ENCODE measurements at places on chromosomes 3 and 15. TPM values are rescaled to one million over a fixed set of nuclear protein-coding genes. Genes with fewer than 3 reads are reported as not detected.

DNA sequence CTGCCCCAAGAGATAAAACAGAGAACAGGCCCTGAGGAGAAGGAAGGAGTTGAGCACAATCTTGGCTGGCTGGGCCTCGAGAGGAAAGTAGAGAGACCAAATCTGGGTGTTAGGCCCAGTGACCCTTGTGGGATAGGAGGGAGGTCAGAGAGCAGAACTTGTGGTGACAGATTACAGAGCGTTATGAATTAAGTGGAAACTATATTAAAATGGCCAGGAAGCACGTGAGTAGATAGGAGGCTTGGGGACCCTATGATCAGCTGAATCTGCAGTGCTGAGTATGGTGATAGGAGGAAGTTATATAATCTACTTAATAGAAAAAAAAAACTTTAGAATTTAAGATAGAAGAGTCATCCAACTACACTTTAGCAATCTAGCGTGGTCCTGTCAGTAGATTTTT, 30.0 kb downstream of the ST6GAL1 start:
- no peak for DNase-seq

- no peak for DNase-seq
Measured at GRCh38 chr3:134229038-134229437, 21.6 kb downstream of the RYK start.

DNA sequence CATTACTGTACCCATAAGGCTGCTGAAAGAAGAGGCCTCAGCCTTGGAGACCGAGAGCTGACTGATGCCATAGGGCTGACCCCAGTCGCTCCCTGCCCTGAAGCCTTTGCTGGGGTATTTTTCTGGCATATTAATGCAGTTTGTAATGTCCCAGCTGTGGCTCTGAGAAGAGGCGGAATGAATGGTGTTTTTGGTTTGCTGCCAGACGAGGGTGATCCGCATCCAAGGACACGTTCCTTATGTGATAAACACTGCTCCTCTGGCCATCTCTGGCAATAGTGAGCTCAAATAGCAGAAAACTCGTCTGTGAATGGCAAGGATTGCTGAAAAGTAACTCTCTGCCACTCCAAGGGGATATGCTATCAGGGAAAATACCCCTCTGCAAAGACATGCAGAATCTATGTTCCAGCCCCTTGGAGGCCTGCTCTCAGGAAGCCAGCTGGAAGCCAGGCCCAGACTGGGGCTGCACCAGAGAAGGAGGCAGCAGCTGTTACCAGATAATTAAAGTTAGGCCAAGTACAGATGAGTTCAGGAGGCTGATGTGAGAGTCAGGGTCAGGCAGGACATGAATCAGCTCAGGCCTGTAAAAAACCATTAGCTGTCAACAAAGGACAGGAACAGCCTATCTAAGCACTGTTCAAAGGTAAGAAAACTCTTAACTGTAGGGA, 28.9 kb upstream of the KLHL6 start:
- DNase-seq, result peak; percentile 74

GRCh38 chr15:55824857-55825613, 82.1 kb upstream of the PRTG start:
- DNase-seq, result no peak

GRCh38 chr3:171365489-171365888, 94.7 kb downstream of the TNIK start:
- no peak for DNase-seq

- DNase-seq, result no peak
Measured at GRCh38 chr3:133880886-133881455, 14.7 kb downstream of the RAB6B start.

DNA sequence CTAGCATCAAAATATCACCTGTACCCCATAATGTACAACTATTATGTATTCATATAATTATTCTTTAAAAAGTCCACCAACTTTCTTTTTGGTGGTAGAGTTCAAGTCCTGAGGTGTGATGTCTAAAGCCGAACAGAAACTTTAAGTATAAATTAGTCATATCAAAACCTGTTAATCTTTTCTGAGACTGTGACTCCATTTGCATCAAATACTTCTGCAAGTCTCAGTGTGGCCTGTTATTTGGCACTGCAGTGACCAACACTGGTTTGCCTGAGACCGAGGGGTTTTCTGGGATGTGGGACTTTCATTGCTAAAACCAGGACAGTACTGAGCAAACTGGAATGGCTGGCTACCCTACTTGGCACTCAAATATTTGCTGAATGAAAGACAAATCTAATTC, 7.3 kb downstream of the NGLY1 start:
- DNase-seq, result no peak

- no peak for DNase-seq
Measured at GRCh38 chr3:172815857-172816256, 65.3 kb downstream of the ECT2 start.

DNA sequence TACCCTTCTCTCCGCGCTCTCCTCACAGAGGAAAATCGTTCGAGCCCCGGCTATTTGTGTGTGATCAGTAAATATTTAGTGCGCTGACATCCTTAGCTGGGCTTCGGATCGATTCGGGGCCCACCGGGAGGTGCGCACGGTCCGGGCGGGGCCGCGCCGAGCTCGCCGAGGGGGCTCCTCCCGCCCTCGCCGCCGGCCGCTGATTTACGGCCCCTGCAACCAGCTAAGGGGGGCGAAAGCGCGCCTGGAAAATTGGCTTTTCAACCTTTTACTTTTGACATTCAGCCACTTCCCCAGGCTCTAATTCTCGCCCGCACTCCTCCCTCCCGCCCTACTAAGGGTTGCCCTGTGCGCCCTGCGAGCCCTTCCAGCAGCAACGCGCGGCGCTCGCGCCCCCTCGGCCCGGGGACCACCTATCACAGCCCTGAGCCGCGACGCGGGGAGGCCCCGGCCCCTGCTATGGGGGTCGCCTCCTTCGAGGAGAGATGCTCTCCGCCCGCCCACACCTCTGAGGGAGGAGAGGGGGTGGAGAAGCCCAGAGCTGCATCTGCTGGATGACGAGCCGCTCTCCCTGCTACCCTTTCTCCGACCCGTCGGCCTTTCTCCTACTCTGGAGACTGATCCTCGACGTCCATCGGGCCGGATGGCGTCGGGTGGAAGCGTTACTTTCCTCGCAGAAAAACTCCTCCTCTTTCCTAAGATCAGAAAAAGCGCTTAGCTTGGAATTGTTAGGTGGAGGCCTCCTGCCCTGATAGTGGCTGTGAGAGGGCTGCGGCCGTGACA, 7.8 kb upstream of the NR2F2 start:
- DNase-seq, result peak; percentile 70

GRCh38 chr3:32757618-32758374, 60.0 kb upstream of the TRIM71 start:
- DNase-seq, result no peak

GRCh38 chr3:122677216-122677615, 3.4 kb upstream of the PARP14 start:
- DNase-seq, result no peak

GRCh38 chr3:112751564-112752512, 94.8 kb downstream of the CD200R1L start:
- no peak for DNase-seq

- no peak for DNase-seq
Measured at GRCh38 chr3:112894258-112894657, 47.6 kb upstream of the CD200R1L start.

DNA sequence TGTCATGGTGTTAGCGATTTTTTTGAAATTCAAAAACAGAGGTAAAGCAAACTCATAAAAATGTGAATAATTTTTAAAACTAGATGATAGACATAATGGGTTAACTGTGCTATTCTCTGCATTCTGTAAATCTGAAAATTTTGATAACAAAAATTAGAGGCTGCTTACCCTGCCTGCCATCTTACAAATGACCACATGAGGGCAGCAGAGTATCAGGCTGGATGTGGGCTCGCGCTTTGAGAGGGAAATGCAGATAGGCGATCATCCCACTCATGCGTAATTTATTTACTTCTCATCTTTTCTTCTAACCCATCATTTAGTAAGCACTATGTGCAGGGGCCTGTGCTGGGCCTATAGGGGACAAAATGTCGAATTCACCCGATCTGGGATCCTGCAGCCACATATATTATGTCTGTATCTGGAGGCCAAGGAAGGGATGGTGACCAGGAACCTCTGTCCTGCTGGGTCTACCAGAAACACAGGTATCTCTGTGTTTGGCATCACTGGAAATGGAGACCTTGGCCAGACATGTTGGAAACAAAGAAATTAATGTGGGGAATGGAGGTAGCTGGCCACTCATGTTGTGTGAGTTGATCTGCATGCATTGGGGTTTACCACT, 7.8 kb upstream of the RAD18 start:
- no peak for DNase-seq

GRCh38 chr3:117302428-117302827, 592.8 kb downstream of the TUSC7 start:
- DNase-seq, result no peak

GRCh38 chr3:135383301-135383700, 582.2 kb upstream of the PPP2R3A start:
- DNase-seq, result no peak

DNA sequence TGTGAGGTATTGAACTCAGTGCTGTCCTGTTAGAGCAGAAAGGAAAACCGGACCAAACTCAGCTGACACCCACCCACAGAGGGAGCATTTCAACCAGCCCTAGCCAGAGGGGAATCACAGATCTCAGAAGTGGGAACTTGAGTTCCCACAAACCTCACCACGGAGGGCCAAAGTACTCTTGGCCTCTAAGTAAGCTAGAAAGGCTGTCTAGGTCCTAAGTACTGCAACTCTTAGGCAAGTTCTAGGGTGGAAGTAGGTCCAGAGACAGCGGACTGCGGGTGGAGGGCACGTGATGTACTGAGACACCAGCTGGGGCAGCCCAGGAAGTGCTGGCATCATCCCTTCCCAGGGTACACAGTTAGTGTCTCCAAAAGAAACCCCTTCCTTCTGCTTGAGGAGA, 34.1 kb downstream of the EOMES start:
- DNase-seq, result no peak

DNA sequence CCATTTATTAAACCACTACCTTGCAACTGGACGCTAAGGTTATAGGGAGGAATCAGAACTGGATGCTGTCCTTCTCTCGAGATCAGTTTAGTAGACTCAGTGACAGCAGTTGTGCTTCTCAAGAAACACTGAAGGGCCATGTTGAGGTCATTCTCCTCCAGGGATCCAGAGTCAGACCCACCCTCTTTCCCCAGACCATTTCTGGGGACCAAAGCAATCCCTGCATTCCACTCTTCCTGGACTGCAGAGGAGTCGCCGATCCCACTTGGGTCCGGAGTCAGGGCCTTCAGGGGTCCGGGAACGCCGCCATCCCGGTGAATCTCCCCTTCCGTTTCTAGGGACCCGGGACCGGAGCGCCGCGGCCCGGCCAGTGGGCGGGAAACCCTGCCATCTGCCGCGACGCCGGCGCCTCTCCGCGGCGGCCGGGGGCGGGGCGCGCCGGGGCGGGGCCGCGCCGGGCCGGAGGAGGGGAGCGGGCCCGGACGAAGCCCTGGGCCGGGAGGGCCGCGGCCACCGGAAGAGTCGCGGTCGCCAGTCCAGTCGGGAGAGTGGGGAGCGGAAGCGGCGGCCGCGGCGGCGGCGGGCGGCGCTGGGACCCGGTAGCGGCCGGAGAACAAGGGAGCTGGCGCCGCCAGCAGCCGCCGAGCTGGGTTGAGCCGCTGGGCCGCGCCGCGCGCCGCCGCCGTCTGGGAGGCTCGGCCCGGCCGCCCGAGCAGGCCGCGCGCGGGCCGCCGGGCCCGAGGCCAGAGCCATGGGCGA, at the start of gene DVL3:
Gene DVL3, plus strand, starts transcription at position 493 of the 759 bp plus-strand sequence. Its CDS starts 259 bp downstream, at position 752.
- DNase-seq, result peak; percentile 85

DNA sequence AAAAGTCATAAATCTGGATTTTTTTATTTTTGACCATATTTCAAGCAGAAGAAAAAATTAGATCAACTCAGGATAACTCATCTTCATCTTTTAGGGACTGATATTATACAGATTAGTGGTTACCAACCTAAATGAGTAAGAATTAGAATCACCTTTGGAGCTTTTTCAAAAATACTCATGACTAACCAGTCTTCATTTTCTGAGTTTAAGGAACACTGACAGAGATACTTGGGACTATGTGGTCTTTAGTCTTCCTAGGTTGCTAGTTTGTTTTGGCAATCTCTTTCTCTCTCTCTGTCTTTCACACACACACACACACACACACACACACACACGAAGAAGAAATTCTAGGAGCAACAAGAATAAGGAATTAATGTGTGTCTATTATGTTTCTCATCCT, 50.1 kb downstream of the TMOD3 start:
- DNase-seq, result no peak

GRCh38 chr15:77550301-77551251, 82.1 kb downstream of the LINGO1 start:
- no peak for DNase-seq

DNA sequence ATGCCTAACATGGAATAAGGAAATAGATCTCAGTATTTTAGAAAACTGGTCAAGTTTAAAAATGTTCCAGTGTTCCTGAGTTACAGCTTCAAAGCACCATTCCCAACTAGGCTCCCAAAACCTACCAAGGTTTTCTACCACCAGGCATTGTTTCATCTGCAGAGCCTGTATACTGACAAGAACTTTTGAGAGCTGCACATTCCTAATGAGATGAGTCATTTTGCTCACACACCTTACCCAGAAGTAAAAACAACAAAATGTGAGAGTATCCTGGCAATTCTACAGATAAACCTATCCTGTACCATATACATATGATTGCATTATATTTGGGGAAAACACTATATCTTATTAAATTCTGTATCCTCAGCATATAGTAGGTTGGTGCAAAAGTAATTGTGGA, 90.7 kb downstream of the ATP8B4 start:
- DNase-seq, result no peak

DNA sequence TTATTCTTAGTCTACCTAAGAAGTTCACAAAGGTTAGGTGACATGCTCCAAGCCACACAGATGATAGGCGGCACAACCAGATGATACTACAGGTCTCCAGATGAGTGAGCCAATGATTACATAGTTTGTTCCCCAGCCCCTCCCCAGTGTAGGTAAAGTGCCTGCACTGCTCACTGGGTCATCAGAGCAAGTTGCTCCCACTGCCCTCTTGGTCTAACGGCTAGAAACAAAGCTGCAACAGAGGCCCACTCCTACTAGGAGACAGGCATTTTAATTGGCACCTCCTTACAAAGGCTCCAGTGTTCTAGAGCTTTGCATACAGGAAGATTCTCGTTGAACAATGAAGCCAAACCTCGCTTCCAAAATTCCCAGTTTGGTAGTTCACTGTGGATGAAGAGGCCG, 47.3 kb downstream of the TMEM44 start:
- DNase-seq, result no peak

DNA sequence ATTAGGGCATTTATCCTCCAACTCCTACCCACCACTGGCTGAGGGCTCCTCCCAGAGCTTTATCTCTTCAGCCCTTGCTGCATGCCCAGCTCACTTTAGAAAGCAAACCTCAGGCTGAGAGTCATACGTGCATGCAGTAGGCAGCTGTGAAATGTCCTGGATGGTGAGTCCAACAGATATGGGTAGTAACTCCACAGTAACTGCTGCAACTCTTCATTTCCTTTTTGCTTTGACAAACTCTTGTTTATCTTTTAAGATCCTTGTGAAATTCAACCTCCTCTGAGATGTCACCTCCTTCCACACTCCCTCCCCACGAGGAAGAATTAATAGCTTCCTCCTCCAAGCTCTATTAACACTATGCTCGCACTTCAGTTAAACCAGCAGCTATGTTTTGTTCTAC, 35.9 kb upstream of the CTNNB1 start:
- DNase-seq, result no peak

GRCh38 chr15:64665179-64665578, 110.2 kb downstream of the RBPMS2 start:
- no peak for DNase-seq

TTC21A gene
- total RNA-seq, result 1.2 TPM

IL12A gene
- 0.46 TPM for total RNA-seq

GABRG3 gene
- not detected for total RNA-seq

GCHFR gene
- 8.1 TPM for total RNA-seq

CLDND1 gene
- 67.1 TPM for total RNA-seq

CHRD gene
- total RNA-seq, result 8.7 TPM

MME gene
- total RNA-seq, result 4.8 TPM

CYP8B1 gene
- not detected for total RNA-seq

CIDEC gene
- 6.7 TPM for total RNA-seq

NCBP2 gene
- 29.8 TPM for total RNA-seq
